Lung microvascular endothelial cell (primary cell): ENCODE measurements at places on chromosomes 13 and 19. TPM values are rescaled to one million over a fixed set of nuclear protein-coding genes. Genes with fewer than 3 reads are reported as not detected.

PCSK4 gene
- 0.44 and 0.60 TPM in 2 replicates for total RNA-seq

SLC7A9 gene
- total RNA-seq: 0.20 TPM in 1 of 2 replicates, not detected in the other

GRIK5 gene
- total RNA-seq: not detected in 2 replicates

HNRNPM gene
- 45.8 and 55.6 TPM in 2 replicates for total RNA-seq

SERPINE3 gene
- not detected in 2 replicates for total RNA-seq

PDX1 gene
- total RNA-seq: not detected in 2 replicates

MEIOSIN gene
- not detected in 2 replicates for total RNA-seq

SLC8A2 gene
- 0.22 TPM in 1 of 2 replicates, not detected in the other for total RNA-seq

FREM2 gene
- total RNA-seq: under 0.01 TPM in 1 of 2 replicates, not detected in the other

KLK12 gene
- total RNA-seq: not detected in 2 replicates

OR7A5 gene
- total RNA-seq: not detected in 2 replicates

KLHL1 gene
- not detected in 2 replicates for total RNA-seq

FPR2 gene
- total RNA-seq: not detected in 2 replicates
